Bronchus fibroblast of lung (primary cell): ENCODE measurements at places on chromosomes 16 and 17. TPM values are rescaled to one million over a fixed set of nuclear protein-coding genes. Genes with fewer than 3 reads are reported as not detected.

HSD3B7 gene
- total RNA-seq: 20.4 and 20.7 TPM in 2 replicates

P2RX1 gene
- under 0.01 TPM in 1 of 2 replicates, not detected in the other for total RNA-seq

HSD11B2 gene
- total RNA-seq: not detected in 2 replicates

NXPH3 gene
- under 0.01 TPM in 1 of 2 replicates, not detected in the other for total RNA-seq

SPEM1 gene
- not detected in 2 replicates for total RNA-seq

SLC6A2 gene
- total RNA-seq: not detected in 2 replicates

TPSAB1 gene
- not detected in 2 replicates for total RNA-seq

CES4A gene
- 0.34 and 0.45 TPM in 2 replicates for total RNA-seq

CACNG4 gene
- total RNA-seq: not detected in 2 replicates
